ENCODE measurements at places on chromosomes 4 and X. TPM values are rescaled to one million over a fixed set of nuclear protein-coding genes. Genes with fewer than 3 reads are reported as not detected.

DNA sequence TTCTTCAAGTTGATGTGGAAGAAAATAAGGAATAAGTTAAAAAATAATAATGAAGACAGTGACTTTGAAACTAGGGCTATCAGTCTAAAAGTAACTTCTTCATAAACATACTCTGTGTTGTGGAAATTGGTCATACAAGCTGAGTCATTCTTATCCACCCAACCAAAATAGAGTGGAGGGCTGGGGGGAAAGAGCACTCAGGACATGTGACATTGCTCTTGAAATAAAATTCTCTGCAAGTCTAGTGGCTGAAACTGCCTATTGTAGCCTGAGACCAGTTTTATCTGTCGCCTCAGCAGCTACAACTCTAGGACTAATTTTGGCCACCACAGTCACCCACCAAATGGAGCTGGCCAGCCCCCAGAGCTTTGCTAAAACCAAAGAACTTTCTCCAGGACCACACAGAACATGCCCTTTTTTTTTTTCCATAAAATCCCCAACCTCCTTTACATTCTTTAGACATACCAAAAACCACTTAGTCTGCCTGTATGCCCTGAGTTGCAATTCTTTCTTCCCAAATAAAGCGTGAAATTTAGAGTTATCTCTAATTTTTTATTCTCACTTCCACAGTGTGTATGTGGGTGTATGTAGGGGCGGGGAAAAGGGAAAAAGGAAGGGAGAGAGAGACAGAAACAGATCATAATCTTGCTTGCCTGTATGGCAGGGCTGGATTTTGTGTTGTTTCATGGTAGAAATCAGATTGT, 23.0 kb upstream of the SLC25A4 start:
- no peak overlapping the region for H3K4me3 ChIP-seq
- DNase-seq, result no peak
- H3K36me3 ChIP-seq, result no peaks in the 10 kb centered on the region
- no peak overlapping the region for H3K27ac ChIP-seq

DNA sequence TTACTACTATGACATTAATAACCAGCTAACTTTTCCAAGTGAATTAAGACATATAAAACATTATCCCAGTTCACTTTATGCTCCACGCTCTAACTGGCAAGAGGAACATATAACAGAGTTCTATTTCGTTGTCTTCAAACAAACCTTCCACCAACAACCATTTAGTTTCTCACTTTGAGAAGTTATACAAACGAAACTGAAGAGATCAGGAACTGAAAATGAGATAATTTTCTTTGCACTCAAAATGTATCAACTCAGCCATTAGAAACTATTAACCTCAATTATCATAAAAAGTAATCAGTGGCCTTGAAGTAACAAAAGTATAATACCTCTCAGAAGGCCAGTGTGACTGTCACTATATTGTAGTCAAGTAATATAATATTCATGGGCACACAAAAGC, 70.1 kb downstream of the CHM start:
- H3K4me1 ChIP-seq, result no peaks in the 10 kb centered on the region
- peaks cover 32% of the 10 kb centered on the region for H3K36me3 ChIP-seq
- H3K27ac ChIP-seq, result no peak overlapping the region
- no peaks in the 10 kb centered on the region for H3K27me3 ChIP-seq

- no peak overlapping the region for H3K4me3 ChIP-seq
- no peak for DNase-seq
- H3K27me3 ChIP-seq, result no peaks in the 10 kb centered on the region
- H3K27ac ChIP-seq, result no peak overlapping the region
Observed at GRCh38 chr4:118173956-118174725, 139.9 kb downstream of the NDST3 start.

DNA sequence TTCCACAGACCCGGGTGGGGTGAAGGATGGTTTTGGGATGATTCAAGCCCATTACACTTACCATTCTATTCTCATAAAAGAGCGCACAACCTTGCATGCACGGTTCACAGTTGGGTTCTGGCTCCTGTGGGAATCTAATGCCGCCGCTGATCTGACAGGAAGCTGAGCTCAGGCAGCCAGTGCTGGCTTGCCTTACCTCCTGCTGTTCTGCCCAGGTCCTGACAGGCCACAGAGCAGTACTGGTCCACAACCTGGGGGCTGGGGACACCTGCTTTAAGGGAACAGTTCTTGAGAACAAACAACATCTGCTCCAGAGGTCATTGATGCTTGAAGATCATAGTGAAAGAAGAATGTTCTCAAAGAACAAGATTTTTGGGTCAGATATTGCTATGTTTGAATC, 8.0 kb upstream of the HS3ST1 start:
- H3K36me3 ChIP-seq, result no peaks in the 10 kb centered on the region
- no peak overlapping the region for H3K4me3 ChIP-seq
- no peak overlapping the region for H3K27ac ChIP-seq
- H3K4me1 ChIP-seq, result no peaks in the 10 kb centered on the region
- DNase-seq, result no peak
- peaks cover 13% of the 10 kb centered on the region for H3K27me3 ChIP-seq

- H3K27ac ChIP-seq, result no peak overlapping the region
- H3K36me3 ChIP-seq, result peaks cover 4% of the 10 kb centered on the region
- no peaks in the 10 kb centered on the region for H3K4me1 ChIP-seq
- DNase-seq, result no peak
- H3K27me3 ChIP-seq, result no peaks in the 10 kb centered on the region
Observed at GRCh38 chrX:31706466-31706865, 634.6 kb upstream of the FTHL17 start.

DNA sequence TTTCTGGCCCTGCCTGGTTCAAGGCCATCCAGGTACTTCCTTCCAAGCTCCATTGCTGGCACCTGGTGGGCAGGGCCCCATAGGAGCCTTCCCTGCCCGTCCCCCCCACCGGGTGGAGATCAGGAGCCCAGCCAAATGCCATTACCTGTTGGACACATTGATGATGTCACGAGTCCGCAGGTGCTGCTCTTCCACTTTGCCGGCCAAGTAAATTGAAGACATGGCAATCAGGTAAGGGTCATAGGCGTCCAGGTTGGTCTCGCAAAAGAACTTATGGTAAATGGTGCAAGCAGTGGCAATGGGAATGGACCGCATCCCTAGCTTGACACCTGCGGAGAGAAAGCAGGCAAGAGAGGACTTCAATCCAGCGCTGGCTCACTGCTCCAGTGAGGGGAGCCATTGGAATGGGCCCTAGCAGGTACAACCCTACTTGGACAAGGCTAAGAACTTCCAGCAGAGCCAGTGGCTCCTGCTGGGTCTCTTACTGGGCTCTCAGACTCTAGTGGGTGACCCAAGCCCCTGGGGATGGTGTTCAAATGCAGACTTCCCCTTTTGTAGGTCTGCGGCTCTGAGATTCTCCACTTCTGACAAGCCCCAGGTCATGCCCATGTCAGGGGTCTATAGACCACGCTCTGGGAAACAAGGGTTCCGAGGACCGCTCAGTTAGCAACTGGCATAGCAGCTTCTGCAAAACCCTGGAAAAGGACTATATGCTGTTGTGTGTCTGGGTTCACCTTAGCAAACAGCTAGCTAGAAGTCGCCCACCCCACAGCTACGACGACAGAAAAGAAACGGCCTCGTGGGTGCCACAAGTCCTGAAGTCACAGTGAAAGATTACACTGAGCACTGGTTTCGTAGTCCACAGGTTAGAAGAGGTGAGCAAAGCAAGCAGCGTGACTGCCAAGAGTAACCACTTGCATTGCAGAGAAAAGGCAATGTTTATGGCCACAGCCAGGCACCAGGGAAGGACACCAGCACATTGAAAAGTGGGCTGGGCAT, 2.8 kb downstream of the CCNQ start:
- H3K4me3 ChIP-seq, result peak overlapping the region; percentile 88
- H3K27ac ChIP-seq, result no peak overlapping the region
- DNase-seq, result no peak
- no peaks in the 10 kb centered on the region for H3K27me3 ChIP-seq
- peaks cover 6% of the 10 kb centered on the region for H3K36me3 ChIP-seq
- peaks cover 17% of the 10 kb centered on the region for H3K4me1 ChIP-seq

DNA sequence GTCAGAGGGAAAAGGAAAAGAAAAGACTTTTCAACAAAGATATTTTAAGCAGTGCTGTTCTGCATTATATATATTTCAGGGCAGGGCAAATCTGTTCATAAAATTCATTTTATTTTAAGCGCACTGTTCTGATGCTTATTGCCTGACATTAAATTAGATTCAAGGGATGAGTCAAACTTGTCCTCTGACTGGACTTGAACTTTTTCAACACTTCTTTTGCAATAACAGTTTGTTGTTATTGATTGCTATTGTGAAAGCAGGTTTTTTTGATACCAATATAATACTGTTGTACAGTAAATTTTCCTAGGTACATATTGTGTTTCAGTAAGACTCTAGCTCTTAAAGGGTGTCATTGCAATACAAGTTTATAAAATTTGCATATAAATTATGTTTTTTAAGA, 481.3 kb downstream of the NAF1 start:
- DNase-seq, result no peak
- H3K4me3 ChIP-seq, result no peak overlapping the region
- no peaks in the 10 kb centered on the region for H3K36me3 ChIP-seq
- no peak overlapping the region for H3K27ac ChIP-seq
- no peaks in the 10 kb centered on the region for H3K27me3 ChIP-seq

DNA sequence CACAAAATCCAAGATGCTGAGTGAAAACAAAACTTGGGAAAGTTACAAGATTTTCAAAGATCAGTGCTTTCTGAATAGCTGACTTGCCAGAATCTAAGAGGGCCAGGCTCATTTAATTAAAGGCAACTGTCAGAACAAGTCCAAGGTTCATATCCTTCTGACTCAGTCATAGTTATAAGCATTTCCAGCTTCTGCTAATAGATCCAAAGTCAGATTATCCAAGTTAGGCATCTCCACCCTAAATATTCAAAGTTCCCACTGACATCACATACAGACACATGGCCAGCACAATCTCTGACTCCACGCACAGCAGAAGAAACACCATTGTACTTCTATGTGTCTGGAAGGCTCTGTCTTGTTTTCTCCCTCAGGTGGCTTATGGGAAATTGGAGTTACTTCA, 41.8 kb downstream of the GASK1B start:
- no peak for DNase-seq
- no peak overlapping the region for H3K4me3 ChIP-seq
- no peaks in the 10 kb centered on the region for H3K27me3 ChIP-seq
- H3K36me3 ChIP-seq, result no peaks in the 10 kb centered on the region

DNA sequence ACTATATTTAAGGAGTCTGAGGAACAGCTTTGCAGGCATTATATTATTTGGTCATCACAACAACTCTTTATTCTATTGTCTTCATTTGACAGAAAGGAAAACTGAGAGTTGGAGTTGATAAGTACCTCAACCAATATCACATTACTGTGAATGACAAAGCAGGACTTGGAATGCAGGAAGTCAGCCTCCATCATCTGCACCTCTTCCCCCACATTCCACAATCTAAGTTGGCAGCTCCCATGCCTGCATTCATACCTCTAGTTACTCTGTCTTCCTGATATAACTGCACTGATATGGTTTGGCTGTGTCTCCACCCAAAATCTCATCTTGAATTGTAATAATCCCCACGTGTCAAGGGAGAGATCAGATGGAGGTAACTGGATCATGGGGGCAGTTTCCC, 356.7 kb downstream of the GALNTL6 start:
- H3K4me1 ChIP-seq, result no peaks in the 10 kb centered on the region
- H3K4me3 ChIP-seq, result no peak overlapping the region
- H3K27ac ChIP-seq, result no peak overlapping the region
- peaks cover 3% of the 10 kb centered on the region for H3K36me3 ChIP-seq
- H3K27me3 ChIP-seq, result no peaks in the 10 kb centered on the region
- DNase-seq, result no peak

DNA sequence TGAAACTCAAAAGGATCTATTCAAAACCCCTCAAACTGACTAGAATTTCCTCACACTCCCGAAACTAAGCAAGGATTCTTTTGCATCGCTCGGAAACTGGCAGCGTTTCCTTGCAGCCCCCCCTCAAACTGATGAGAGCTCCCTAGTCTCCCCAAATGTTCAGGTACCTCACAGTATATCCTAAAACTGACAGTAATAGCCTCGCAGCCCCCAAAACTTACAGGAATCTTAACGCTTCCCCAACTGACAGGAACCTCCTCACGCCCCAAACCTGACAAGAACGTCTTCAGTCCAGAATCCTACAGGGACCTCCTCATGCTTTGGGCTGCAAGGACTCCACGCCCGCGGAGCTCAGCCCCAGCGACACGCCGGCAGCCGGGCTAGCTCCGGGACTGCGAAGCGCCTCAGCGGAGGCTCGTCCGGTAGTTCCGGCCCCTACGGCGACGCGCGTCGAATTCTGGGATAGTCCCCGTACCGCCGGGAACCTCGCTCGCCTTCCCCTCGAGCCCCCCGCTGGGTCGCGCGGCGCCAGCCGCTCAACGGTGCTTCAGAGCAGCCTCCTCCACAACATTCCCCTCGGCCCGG, 640 bp downstream of the PHF8 start:
- H3K27me3 ChIP-seq, result no peaks in the 10 kb centered on the region
- peak overlapping the region; percentile 99 for H3K27ac ChIP-seq
- H3K4me3 ChIP-seq, result peak overlapping the region; percentile 99
- no peak for DNase-seq
- H3K4me1 ChIP-seq, result peaks cover 24% of the 10 kb centered on the region
- peaks cover 3% of the 10 kb centered on the region for H3K36me3 ChIP-seq

GRCh38 chr4:134324179-134324578, 122.6 kb upstream of the PABPC4L start:
- H3K36me3 ChIP-seq, result no peaks in the 10 kb centered on the region
- H3K4me1 ChIP-seq, result peaks cover 7% of the 10 kb centered on the region
- H3K27me3 ChIP-seq, result no peaks in the 10 kb centered on the region
- H3K27ac ChIP-seq, result no peak overlapping the region

DNA sequence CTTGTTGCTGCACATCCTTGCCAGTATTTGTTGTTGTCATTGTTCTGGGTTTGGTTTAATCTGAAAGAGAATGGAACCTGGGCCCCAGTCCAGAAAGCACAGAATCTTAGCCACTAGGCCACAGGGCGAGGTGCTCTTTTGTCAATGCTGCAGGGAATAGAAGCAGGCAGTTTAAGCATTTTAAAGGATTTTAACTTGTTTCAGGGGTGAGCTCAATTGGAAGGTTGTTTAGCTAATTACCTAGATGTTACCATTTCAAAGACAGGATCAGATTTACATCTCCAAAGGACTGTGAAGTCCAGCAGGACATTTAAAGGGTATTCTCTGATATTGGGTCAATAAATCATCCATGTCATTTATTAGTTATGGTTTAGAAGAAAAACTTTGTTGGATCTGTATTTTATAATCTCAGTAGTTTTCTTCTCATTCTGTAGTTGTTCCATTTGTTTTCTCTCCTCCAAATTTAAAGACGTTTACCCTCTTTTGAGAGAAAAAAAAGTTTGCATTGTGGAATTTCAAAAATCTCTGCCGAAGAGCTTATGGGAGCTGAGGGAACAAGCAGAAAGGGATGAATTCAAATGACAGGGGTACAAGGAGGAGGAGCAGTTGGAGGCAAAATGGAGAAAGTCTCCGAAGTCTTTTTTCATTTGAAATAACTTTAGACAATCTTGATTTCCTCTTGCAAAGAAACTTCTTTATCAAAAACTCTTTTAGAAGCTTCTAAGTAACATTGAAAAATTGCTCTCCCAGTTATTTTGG, 57.5 kb upstream of the FAM47C start:
- H3K27ac ChIP-seq, result no peak overlapping the region
- no peak overlapping the region for H3K4me3 ChIP-seq
- no peaks in the 10 kb centered on the region for H3K4me1 ChIP-seq
- no peaks in the 10 kb centered on the region for H3K36me3 ChIP-seq
- peaks cover 37% of the 10 kb centered on the region for H3K27me3 ChIP-seq

- no peak overlapping the region for H3K4me3 ChIP-seq
- peaks cover 4% of the 10 kb centered on the region for H3K27me3 ChIP-seq
- no peaks in the 10 kb centered on the region for H3K4me1 ChIP-seq
Observed at GRCh38 chrX:9804444-9804843, 18.2 kb downstream of the SHROOM2 start.

Gene GATA1
- total RNA-seq, result not detected

Gene ARR3
- total RNA-seq, result not detected

Gene MAGEE1
- 8.1 TPM for total RNA-seq

Gene VCX3B
- not detected for total RNA-seq

Gene SYP
- total RNA-seq, result 10.8 TPM

Gene TREX2
- 1.6 TPM for total RNA-seq

Gene PABPC1L2A
- 0.23 TPM for total RNA-seq

Gene P2RY10
- not detected for total RNA-seq

Gene USP46
- 41.1 TPM for total RNA-seq

Gene FRYL
- total RNA-seq, result 51.5 TPM

Gene RGN
- 0.70 TPM for total RNA-seq

All from neural crest cell (in vitro differentiated cells).